ENCODE measurements at places on chromosomes 2 and 18.

- DNase-seq: no peak
Measured at GRCh38 chr2:218996937-218997336, 3.7 kb upstream of the CRYBA2 start.

DNA sequence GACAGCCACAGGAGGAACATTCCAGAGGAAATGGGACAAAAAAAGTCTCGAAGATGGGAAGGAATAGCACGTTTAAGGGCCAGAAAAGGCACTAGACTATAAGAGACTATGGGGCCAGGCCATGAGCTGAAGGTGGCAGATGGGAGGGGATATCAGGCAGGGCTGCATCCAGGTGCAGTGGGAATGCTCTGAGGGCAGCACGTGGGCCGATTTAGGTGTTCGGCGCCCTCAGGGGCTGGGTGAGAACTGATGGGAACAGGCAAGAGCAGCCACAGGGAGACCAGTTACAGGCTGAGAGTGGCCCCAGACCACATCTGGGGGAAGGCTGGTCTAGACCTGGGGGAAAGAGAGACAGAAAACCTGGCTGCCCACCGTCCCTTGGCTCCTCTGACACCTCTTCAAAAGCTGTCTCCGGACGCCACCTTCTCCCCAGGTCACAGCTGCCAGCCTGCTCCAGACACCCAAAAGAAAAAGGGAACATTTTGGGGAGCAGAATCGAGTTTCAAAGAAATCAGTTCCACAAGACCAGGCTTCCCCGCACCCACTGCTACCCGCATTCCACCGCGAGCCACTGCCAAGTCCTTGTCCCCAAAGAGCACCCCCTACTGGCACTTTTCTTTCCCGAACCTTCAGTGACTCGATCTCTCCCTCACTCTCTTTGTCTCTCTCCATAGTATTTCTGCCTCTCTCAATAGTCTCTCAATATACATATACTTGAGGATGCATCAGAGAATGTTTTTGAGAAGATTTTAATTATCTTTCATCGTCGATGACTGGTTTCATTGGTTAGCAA is 190.1 kb upstream of the AGAP1 start:
- no peak for DNase-seq

DNA sequence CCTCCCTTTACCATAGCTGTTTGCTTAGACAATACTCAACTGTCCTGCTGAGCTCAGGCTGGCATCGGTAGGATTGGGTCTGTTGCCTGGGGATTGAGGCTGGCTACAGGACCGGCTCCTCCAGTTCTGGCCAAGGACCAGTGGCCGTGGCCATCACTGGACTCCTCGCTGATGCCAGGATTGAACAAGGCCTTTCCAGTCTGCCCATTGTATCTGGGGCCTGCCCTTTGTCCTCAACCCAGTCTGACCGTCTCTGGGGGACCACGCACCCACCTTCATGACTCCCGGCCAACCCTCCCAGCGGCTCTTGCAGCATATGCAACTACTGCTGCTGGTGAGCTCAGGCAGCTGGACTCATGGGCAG is 28.7 kb downstream of the SH2D6 start:
- no peak for DNase-seq

DNA sequence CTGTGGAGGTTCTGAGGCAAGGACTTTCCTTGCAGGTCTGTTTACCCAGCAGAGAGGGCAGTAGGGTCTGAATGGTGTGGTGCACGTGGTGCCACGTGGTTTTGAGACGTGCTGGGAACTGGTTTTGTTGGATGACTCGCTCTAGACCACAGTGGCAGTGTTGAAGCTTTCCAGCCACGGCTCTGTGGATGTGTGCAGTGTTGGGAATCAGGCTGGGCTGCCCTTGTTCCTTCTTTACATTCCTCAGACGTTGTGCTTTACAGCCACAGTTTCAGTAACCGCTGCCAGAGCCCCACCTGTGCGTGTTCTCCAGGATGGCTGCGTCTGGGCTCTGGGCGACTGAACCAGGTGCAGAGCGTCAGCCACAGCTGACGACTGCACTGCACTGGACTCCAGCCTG is 8.2 kb downstream of the CTDP1 start:
- DNase-seq: no peak

DNA sequence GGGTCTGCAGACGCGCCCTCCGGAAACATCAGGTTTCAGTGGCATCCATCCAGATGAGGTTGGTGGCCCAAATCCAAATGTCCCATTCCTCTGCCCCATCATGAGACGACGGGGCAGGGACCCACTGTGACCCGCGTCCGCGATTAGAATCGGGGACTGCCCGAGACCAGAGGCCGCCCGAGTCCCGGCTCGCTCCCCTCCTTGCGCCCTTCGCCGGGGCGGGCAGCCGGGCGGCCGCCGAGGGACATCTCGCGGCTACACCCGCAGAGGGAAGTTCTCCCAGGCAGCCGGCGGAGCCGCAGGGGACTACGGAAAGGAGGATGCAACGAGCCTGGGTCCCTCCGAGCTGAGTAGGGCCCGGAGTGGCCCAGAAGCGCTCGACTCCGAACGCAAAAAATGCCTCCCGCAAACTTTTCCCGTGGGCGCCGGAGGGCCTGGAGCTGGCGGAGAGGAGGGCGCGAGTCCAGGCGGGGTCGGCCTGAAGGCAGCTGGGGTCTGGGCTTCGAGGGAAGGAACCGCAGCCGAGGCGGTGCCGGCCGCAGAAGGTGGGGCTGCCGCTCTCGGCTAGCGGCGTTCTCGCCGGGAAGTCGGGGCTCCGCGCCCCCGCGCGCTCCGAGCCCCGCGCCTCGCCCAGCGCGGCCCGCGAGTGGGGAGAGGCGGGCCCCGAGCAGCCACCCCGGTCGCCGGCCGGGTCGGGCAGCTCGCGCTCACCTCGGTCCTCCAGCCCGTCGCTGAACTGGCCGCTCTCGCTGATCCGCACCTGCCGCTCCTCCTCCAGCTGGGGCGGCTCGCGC is 580 bp downstream of the TMEM163 start:
- no peak for DNase-seq

GRCh38 chr2:191661097-191661924 is 16.6 kb upstream of the NABP1 start:
- no peak for DNase-seq

DNA sequence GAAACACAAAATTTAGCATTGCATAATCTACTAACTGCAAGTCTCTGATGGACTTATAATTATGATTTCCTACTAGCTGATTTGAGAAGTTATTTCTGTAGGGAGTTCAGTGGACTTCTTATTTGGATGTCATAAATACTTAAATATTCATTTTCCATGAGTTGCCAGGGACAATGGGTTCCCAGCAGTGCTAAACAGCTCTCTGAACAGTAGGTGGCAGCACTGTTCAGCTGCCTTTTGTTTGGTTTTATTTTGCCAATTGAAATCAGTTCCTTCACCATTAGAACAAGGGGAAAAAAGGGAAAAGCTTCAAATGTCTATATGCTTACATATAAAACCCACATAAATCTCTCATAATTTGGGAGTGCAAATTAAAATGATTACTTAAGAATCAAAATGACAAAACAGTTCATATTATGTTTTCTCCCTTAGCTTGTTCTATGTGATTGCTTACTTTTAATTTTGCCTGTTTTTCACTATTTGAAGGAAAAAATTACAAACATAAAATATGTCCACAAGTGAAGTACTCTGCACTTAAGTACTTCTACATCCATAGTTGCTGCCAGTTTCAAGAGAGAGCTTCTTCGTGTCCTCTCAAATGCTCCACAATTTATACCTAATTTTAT is 898.9 kb downstream of the CPS1 start:
- DNase-seq: no peak

GRCh38 chr18:26745288-26746181 is 120.0 kb downstream of the AQP4 start:
- DNase-seq: no peak

- DNase-seq: no peak
Measured at GRCh38 chr2:152247337-152247695, 71.8 kb upstream of the STAM2 start.

- no peak for DNase-seq
Measured at GRCh38 chr2:220437938-220438337, 810.5 kb downstream of the SLC4A3 start.

DNA sequence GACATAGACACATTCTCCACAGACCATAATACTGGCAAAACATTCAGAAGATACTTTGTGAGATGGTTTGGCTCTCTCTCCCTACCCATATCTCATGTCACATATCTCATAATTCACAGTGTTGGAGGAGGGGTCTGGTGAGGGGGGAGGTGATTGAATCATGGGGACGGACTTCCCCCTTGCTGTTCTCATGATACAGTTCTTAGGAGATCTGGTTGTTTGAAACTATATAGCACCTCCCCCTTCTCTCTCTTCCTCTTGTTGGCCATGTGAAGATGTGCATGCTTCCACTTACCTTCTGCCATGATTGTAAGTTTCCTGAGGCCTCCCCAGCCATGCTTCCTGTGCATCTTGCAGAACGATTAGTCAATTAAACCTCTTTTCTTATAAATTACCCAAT is 61.1 kb downstream of the HK2 start:
- no peak for DNase-seq

- no peak for DNase-seq
Measured at GRCh38 chr18:63051928-63052327, 267.6 kb downstream of the BCL2 start.

DNA sequence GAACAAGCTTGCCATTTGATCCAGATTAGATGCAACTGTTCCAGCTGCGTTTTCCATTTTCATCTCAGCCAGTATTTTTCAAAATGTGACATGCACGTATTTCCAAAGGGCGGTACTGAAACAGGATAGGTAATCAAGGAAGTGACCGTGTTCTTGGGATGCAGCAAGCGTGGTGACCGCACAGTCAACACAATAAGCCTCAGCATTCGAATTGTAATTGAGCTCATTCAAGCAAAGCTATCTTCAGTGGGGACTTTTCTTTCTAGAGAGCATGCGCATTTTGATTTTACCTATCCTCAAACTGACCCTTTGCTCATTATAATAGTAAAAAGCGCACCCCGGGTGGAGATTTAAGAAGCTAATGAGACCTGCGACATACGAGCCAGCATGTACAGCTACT is 3.4 kb upstream of the ALPP start:
- DNase-seq: no peak

GRCh38 chr18:9362869-9363268 is 28.3 kb downstream of the TWSG1 start:
- DNase-seq: no peak

DNA sequence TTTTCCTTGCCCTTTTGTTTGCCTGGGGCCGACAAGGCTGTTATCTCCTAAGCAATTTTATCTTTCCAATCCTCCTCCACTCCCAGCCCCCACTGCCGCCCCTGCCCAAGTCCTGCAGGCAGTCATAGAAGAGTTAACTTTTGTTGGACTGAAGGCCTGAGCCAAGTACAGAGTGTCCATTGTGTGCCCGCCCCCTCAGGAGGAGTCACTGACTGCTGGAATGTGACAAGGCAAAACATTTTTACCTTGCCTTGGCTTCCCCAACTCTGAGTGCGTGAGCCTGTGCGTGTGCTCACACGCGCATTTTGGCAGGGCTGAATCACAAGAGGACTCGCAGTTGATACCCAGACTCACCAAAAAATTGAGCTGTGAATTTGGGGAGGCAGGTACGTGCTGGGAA is 16.2 kb downstream of the SETBP1 start:
- no peak for DNase-seq

DNA sequence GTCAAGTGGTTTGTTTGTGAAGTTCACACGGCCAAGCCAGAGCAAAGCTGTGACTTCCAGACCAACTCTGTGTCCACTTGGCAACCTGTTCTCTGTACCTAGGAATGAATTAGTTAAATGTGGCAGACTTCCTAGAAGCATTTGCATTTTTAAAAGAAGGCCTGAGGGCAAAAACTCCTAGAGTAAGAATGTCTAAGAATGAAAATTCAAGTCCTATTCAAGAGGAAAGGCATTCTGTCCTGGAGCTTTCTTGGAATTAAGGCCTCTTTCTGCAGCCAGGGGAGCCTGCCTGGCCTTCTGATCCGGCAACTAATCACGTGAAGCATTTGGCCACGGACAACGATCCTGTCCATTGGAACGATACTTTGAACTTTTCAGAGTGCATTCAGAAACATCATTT is 155.0 kb downstream of the SETBP1 start:
- no peak for DNase-seq

DNA sequence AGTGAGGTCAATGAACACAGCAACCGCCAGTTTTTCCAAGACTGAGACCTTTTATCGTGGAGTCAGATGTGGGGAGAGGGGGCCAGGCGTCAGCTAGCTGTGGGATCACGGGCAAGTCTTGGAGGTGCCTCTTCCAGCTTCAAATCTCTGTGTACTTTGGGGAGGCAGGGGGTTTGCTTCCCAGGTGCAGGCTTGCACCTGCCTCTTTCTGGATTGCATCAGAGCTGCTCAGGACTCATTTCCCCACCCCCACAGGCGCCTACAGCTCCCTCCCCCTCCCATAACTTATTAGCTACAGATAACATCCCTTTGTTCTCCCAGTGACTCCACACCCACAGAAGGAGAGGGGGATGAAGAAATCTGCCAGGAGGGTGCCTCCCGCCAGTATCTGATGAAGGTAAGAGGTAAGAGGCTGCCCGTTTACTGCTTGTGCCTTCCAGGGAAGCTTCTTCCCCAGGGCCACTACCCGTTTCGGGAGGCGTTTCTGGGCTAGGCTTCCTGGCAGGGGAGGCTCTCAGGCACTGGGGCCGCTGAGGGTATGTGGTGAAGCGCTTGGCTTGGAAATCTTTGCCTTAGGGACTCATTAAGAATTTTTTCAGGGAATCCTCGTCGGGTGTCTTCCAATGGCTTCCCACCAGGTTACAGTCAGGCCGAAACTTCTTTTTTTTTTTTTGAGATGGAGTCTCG is 18.8 kb upstream of the MRPL33 start:
- no peak for DNase-seq

DNA sequence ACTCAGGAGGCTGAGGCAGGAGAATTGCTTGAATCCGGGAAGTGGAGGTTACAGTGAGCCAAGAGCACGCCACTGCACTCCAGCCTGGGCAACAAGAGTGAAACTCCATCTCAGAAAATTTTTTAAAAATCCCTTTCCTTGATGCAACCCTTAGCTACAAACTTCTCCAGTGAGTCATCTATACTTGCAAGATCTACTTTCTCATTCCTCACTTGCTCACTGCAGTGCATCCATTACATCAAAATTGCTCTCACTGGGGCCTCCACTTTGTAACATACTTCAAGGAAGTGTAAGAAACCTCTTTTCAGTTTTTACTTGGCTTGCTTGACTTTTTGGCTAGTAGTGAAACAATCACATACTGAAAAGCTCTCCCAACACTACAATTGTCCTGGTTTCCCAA is 65.3 kb downstream of the REEP1 start:
- DNase-seq: no peak

GRCh38 chr2:7007488-7007845 is 90.3 kb downstream of the RNF144A start:
- DNase-seq: no peak

DNA sequence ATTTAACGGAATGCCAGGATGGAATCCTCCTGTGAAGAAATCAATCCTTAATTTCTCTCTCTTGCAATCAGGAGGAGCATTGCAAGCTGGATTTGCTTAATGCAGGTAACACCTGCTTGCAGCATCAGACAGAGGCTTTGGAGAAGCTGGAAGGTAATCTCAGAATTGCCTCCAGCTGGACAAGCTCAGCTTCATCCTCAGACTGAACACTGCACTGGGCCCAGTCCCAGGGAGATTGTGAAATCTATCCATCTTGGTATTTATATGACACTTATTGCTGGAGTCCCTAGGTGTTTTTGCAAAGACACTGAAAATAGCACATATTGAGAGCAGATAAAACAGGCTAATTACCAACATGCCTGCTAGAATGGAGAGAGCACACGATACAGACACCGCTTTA is 179.4 kb upstream of the SESTD1 start:
- DNase-seq: no peak

- DNase-seq: no peak
Measured at GRCh38 chr2:116467243-116467642, 1347.2 kb upstream of the DDX18 start.
